ENCODE measurements at places on chromosomes 6 and 20. TPM values are rescaled to one million over a fixed set of nuclear protein-coding genes. Genes with fewer than 3 reads are reported as not detected.

DNA sequence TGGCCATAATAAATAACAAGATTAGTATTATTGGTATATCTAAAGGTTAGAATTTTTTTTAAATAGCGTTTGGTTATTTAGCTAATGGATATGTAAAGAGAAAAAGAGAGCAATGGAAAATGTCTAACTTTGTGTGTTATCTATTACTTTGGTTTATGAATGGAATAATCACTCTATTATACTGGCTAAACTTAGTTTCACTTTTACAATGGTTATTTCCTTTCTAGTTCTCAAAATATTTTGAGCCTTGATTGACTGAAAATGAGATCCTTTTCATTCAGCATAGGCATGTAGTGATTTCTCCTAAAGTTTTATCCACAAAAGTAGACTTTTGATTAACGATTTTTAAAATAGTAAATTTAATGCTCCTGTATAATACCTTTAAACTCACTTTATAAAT lies 51.6 kb upstream of the MLIP start:
- H3K27ac ChIP-seq, result no peak overlapping the region
- H3K4me1 ChIP-seq, result no peaks in the 10 kb centered on the region

GRCh38 chr20:52616629-52617028 lies 355.5 kb upstream of the TSHZ2 start:
- no peak overlapping the region for H3K27ac ChIP-seq
- no peaks in the 10 kb centered on the region for H3K36me3 ChIP-seq
- no peak for DNase-seq
- no peak overlapping the region for H3K4me3 ChIP-seq
- peaks cover 19% of the 10 kb centered on the region for H3K27me3 ChIP-seq

GRCh38 chr20:8385247-8385646 lies 253.2 kb downstream of the PLCB1 start:
- H3K4me3 ChIP-seq, result no peak overlapping the region
- no peak overlapping the region for H3K27ac ChIP-seq
- no peak for DNase-seq
- no peaks in the 10 kb centered on the region for H3K4me1 ChIP-seq

DNA sequence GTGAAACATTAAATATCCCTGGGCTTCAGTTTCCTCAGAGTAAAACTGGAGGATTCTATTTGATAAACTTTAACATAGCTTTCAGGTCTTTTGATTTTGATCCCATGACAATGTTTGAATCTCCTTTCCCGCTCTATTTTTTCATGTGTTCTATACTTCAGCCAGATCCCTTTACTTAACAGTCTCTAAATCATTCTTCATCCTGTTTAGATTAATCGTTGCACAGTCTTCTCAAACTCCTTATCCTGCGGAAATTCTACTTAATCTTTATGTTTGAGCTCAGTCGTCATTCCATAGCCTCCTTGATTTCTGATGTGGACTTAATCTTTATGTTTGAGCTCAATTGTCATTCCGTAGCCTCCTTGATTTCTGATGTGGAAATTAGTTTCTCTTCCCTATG lies 57.4 kb downstream of the GRIK2 start:
- H3K4me3 ChIP-seq, result no peak overlapping the region
- no peak for DNase-seq
- H3K4me1 ChIP-seq, result no peaks in the 10 kb centered on the region
- no peaks in the 10 kb centered on the region for H3K27me3 ChIP-seq
- no peak overlapping the region for H3K27ac ChIP-seq
- H3K36me3 ChIP-seq, result no peaks in the 10 kb centered on the region

DNA sequence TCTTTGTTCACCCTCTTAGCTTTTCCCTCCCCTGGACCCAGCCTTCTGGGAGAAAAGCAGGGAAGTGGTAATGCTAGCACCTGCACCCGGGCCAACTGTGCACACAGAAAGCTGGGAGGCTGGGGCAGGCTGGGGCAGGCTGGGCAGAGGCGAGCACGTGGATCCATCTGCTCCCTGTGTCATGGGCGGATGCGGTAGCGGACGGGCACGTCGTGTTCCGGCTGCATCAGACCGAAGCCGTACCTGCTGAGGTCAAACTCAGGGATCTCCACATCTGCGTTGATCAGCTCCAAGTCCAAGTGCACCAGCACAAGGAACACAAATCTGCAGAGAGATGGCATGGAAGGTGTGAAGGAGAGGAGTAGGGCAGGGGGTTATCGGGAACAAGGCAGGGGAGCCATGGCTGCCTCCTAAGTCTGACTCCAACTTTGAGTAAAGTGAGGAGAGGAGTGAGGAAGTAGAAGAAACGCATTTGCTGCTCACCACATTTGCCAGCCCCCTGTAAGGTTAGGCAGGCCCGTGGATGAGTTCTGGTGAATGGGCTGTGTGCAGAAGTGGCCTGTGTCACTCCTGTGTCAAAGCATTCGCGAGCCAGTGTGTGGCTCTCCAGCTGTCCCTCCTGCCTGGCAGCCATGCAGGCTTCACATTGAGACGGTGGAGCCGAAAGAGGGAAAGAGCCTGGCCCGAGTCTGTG lies 25.4 kb upstream of the KCNB1 start:
- peaks cover 2% of the 10 kb centered on the region for H3K4me1 ChIP-seq

GRCh38 chr20:32586291-32586690 lies 1.2 kb upstream of the NOL4L start:
- peaks cover 19% of the 10 kb centered on the region for H3K4me1 ChIP-seq
- peak overlapping the region; percentile 85 for H3K4me3 ChIP-seq
- DNase-seq, result no peak

GRCh38 chr6:44808148-44808547 lies 420.6 kb downstream of the CDC5L start:
- H3K27ac ChIP-seq, result no peak overlapping the region
- H3K4me3 ChIP-seq, result no peak overlapping the region
- H3K36me3 ChIP-seq, result peaks cover 18% of the 10 kb centered on the region
- no peaks in the 10 kb centered on the region for H3K27me3 ChIP-seq
- H3K4me1 ChIP-seq, result peaks cover 14% of the 10 kb centered on the region

The LHFPL5 gene
- not detected for total RNA-seq

The ANGPT4 gene
- not detected for total RNA-seq

The LY6G6F gene
- not detected for total RNA-seq

The LAMP5 gene
- total RNA-seq, result not detected

The CST7 gene
- total RNA-seq, result 44.7 TPM

The SPATS1 gene
- not detected for total RNA-seq

The ECT2L gene
- total RNA-seq, result not detected

The HDGFL1 gene
- total RNA-seq, result not detected

The DHX35 gene
- total RNA-seq, result 17.0 TPM

The VWA7 gene
- 1.6 TPM for total RNA-seq
